Stimulated activated effector memory CD8-positive, alpha-beta T cell treated with anti-CD3 and anti-CD28 coated beads, Interleukin-12 subunit alpha, Interleukin-12 subunit beta, amount 100 ng/mL, for 72 hours (primary cell): ENCODE measurements at places on chromosomes 5 and 9.
A peak's percentile ranks its signal among the peaks of the same experiment; 100 is the strongest.

GRCh38 chr5:58771796-58772195 lies 188.9 kb downstream of the RAB3C start:
- DNase-seq, result no peak

DNA sequence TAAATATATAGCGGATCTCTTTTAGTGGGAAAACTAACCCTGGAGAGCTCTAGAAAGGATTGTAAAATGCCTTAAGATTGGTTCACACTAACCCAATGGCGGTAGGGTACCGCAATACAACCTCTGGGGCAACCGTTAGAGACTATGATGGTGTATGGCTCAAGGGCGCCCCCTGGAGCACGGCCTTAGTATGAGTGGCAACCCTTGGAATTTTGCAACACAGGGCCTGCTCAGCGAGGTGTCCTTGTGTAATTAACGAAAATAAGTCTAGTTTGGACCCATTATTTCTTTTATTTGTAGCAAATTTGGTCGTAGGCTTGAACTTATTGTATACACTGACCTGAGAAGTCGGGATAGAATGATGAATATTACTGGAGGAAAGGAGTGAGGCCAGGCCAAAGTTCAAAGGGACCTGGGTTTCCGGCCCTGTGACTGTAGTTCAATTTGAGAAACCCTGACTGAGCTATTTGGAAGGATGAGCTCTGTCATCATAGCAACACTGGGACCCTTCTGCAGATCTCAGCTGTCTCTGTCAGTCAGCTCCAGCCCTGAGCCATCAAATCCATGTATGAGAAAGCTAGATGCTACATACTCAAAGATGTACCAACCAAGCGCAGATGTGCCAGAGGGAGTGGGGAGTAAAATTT lies 54.8 kb downstream of the CAMK4 start:
- DNase-seq, result peak; percentile 91

DNA sequence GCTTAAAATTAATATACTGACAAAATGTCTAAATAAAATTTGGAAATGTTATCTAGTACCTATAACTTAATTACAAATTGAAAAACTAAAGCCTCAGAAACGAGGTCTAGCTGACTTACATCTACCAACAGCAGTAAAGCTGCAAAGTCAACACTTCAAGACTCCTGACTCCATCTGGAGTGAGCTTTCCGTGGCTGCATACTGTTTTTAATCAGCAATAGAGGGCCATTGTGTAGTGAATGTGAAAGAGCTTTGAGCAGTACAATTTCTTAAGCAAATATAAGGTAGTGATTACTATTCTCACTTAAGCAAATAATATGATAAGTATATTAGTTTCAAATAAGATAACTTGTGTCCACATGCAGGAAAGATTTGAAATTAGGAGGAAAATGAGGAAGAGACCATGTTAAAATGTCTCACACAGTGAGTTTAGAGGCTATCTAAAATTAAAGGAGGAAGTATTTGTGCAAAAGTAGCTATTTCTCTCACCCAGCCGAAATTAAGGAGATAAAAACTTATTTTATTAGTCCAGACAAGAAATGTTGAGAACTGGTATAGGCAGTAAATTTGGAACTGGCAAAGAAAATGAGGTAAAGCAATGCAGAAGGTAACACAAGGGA lies 6.4 kb downstream of the SPINK6 start:
- DNase-seq, result no peak

DNA sequence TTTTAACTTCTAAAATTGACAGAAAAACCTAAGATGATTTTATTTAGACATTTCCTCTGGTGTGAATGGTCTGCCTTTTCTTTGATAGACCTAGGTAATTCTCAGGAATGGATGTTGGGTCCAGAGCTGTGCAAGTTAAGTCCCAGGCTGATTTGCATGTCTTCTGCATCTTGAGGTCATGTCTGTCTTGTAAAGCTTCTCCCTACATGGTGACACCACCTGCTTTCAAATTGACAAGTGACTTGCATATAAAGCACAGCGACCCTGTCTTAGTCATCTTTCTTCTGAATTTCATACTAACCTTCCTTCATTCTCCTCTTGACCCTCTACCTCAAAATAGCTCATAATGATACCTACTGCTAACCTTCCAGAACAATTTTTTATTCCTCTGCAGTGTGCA lies 29.2 kb downstream of the OSTF1 start:
- no peak for DNase-seq

- no peak for DNase-seq
Measured at GRCh38 chr9:104970271-104970987, 42.5 kb upstream of the ABCA1 start.

- no peak for DNase-seq
Measured at GRCh38 chr9:115171921-115172388, 54.0 kb upstream of the TNC start.

GRCh38 chr5:79890119-79890929 lies 100.7 kb downstream of the MTX3 start:
- no peak for DNase-seq

- no peak for DNase-seq
Measured at GRCh38 chr9:35723426-35723825, 8.6 kb downstream of the TLN1 start.

DNA sequence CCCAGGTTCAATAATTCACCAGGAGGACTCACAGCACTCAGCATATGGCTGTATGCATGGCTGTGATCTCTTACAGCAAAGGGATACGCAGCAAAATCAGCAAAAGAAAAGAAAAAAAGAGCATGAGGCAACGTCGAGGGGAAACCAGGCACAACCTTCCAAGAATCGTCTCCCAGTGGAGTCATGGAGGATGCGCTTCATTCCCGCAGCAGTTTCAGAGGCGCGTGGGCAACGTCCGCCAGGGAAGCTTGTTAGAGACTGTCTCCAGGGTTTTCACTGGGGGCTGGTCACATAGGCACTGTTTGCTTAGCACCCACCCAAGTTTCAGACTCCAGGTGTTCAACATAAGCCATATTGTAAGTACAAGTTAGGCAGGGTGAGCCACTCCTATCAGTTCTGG lies 44.6 kb downstream of the NSG2 start:
- DNase-seq, result no peak
